ENCODE measurements at places on chromosomes 12 and 14.

GRCh38 chr12:10873378-10873777 lies 10.7 kb downstream of the PRH1 start:
- no peak for DNase-seq

DNA sequence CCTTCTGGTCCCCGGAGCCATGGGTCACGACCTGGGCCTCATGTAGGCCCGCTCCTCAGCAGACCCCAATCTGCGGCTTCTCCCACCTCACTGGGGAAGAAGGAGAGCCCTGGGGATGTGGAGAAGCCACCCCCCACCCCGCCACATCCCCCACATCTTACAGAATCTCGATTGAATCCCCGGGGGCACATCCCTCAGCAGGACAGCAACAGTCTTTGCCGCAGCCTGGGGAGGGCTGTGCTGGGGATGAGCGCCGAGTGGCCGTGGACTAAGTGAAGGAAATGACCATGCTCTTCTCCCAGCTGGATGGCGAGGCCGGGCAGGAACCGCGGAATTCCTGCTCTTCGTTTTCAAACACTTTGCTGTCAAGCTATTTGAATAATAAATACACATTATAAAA lies 169.0 kb upstream of the RTL1 start:
- DNase-seq: no peak

- DNase-seq: no peak
These were observed 19.4 kb downstream of the ATP6V0A2 start for GRCh38 chr12:123731596-123731995.

DNA sequence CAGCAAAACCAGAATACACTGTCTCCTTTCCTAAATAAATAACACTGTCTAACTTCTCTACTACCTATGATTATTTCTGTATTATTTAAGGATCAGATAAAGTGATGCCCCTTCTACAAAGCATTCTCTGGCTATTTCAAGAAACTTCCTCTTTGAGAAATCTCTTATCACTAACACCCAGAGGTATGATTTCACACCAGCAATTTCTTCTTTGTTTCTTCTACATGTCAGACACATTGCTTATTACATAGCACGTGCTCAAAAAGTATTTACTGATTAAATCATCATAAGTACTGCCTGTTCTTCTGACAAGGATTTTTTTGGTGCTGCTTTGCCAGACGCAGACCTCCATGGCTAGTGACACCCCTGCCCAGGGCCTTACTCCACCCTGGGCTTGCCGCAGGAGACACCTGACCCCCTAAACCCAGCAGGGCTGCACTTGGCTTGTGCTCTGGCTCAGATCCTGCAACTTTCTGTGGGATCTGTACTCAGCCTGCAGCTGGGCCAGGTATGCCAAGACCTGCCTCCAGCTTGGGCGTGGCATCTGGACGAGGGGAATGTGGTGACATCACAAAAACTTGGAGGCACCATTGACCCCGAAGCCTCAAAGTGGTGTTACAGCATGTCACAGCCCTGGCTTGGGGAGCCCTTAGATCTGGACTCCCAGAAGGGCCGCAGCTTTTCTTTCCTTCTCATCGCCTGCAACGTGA lies 15.4 kb upstream of the HIGD1C start:
- no peak for DNase-seq

DNA sequence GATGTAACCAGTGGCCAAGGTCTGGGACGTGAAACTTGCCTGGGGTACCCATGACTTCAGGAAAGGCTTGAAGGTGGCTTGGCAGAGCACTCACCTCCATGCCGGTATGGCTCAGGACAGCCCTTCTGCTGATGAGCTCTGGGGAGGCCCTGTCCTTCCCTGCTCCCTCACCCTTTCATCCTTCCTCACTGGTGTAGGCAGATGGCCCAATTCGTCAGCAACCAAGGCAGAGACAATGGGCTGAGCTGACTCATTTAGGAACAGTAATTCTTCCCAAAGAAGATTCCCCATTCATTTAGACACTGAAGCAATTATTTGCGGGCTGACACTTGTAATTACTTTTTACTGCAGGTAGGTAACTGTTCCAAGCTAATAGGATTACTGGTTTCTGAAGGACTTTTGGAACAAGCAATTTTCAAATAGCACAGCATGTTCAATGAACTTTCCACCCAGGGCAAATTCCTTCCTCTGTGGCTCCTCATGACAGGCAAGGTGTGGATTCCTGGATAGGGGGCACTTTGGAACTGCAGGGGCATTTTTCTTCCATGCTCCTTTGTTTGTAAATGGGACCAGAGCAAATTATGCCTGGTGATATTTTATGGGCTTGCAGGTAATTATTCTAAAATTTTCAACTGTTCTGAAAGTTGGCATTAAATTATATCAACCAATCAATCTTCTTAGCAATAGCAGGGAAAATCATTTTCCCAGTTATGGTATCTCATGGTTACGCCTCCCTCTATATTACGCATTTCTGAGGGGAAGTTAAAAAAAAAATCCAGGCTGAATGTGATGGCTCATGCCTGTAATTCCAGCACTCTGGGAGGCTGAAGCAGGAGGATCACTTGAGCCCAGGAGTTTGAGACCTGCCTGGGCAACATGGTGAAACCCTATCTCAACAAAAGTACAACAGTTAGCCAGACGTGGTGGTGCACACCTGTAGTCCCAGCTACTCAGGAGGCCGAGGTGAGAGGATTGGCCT lies 24.1 kb upstream of the NRDE2 start:
- no peak for DNase-seq

DNA sequence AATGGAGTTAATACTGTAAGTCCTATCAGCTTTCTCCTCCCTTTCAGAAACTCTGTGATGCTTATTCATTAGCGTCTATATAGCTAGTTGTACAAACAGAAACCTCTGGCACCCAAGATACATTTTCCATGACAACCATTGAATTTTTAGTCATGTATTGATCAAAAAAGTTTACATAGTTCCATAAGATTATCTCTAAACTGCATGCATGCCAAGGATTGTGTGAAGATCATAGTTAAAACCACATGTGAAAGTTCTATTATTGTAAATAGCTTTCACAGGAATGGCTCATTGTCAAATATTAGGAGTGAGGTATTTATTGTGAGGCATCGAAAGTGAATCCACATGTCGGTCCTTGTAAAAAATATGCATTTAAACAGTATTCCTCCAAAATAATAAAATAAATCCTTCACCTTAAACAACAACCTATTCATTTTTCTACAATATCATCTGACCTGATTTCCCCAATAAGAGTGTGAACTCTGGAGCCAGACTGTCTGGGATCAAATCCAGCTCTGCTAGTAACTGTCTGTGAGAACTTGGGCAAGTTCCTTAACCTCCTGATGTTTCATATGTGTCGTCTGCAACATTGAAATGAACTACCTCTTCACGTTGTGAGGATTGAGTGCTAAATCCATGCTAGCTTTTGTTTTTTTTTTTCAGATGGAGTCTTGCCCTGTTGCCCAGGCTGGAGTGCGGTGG lies 10.6 kb upstream of the CDKL1 start:
- no peak for DNase-seq

GRCh38 chr14:64476438-64476837 lies 11.1 kb downstream of the AKAP5 start:
- DNase-seq: no peak

GRCh38 chr12:8036346-8036745 lies 3.8 kb downstream of the FOXJ2 start:
- no peak for DNase-seq

GRCh38 chr12:112850383-112850782 lies 56.4 kb upstream of the OAS1 start:
- no peak for DNase-seq

GRCh38 chr12:88556213-88556774 lies 24.0 kb downstream of the KITLG start:
- no peak for DNase-seq

DNA sequence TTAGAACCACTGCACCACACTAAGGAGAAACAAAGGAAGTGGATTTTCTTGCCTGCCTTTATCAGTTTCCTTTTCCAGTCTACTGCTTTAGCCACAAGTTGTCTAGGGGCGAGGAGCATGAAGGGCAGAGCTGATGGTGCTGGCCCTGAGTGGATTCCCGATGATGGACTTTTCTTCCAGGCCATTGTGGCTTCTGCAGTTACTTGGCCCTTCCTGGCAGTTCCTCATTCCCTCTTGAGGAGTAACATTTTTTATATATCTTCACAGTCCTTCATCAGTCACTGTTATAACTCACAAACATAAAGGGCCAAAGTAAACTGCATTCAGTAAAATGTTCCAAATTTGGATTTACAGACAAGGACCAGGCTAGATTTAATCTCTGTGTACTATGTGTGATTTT lies 61.2 kb upstream of the SRSF5 start:
- no peak for DNase-seq

GRCh38 chr14:104973135-104973384 lies 5.1 kb downstream of the AHNAK2 start:
- DNase-seq: no peak

- DNase-seq: no peak
These were observed 202.2 kb upstream of the PRKD1 start for GRCh38 chr14:30129807-30130206.

- DNase-seq: no peak
These were observed 14.6 kb downstream of the SIVA1 start for GRCh38 chr14:104767634-104767918.

DNA sequence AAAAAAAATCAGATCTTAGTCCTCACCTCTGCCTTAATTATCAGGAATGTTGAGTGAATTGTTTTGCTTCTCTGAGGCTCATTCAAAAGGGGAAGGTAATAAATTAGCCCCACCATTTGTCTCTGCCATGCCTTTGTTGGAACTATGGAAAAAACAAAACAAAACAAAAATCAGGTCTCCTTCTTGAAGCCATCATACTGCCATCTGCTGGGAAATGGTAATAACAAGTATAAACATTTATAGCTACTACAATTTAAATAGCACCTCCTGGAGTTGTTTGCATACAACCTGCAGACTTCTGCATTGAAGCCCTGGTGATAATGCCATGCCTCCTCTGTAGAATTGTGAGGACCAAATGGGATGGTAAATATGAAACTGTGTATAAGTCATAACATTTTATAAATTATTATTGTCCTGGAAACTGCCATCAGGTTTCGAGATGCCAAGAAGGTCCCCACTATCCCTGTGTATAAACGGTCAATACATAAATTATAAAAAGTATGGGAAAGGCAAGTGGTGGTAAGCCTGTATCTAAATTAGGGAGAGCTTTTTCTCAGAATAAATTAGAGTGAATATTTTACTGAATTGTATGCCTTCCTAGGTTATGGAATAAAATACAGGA lies 87.2 kb upstream of the FGD4 start:
- peak; percentile 26 for DNase-seq

DNA sequence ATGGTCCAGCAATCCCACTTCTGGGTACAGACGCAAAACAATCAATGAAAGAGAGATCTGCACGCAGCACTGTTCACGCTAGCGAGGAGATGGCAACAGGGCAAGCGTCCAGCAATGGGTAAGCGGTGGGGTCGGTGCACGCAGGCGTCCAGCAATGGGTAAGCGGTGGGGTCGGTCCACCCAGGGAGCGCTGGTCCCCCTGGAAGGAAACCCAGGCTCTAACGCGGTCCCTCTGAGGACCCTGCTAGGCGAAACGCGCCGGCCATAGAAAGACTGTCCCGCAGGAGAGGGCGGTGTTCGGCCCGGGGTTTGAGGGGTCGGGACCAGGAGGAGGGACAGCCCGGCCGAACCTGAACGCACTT lies 618 bp upstream of the PGAM5 start:
- DNase-seq: no peak

DNA sequence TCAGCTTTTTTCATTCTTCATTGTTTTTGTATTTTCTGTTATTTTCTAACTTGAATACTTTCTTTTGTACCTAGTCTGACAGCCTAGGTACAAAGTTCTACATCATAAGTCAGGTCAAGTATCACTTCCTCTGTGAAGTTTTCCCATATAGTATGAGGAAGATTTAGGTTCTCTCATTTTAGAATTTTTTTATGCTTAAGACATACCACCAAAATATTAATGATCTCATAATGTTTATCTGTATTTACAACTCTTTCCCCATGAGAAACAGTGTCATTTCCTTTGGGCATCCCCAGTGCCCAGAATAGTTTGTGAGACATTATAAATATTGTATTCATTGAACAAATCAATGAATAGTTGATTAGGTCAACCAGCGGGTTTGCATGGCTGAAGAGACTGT lies 3.1 kb upstream of the ATF7IP start:
- no peak for DNase-seq

GRCh38 chr12:116358893-116359761 lies 81.6 kb upstream of the MED13L start:
- DNase-seq: peak; percentile 80

- no peak for DNase-seq
These were observed 398.0 kb upstream of the GARIN6 start for GRCh38 chr12:99249543-99249942.

- no peak for DNase-seq
These were observed 17.3 kb downstream of the TTC8 start for GRCh38 chr14:88841741-88842140.

- DNase-seq: no peak
These were observed 38.7 kb downstream of the LGR5 start for GRCh38 chr12:71478270-71478669.

GRCh38 chr12:94707892-94708291 lies 57.5 kb upstream of the TMCC3 start:
- DNase-seq: no peak

- peak; percentile 10 for DNase-seq
These were observed 11.3 kb downstream of the BDKRB1 start for GRCh38 chr14:96267336-96267735.

DNA sequence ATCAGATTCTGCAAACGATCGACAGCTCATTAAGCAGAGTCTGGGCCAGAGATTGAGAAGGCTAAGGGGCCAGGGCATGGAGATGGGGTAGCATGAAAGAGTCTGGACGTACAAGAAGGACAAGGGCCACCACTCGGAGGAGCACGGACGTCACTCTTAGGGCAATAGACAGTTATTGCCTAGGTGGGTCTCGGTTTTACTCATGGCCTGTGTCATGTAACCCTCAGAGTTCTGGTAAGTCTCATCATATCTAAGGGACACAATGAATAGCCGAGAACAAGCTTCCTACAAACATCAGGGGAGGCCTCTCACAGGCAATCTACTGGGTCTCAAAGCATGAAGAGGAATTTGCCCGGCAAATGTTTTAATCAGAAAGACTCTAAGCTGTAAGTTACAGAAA lies 30.4 kb upstream of the ITPK1 start:
- DNase-seq: no peak

DNA sequence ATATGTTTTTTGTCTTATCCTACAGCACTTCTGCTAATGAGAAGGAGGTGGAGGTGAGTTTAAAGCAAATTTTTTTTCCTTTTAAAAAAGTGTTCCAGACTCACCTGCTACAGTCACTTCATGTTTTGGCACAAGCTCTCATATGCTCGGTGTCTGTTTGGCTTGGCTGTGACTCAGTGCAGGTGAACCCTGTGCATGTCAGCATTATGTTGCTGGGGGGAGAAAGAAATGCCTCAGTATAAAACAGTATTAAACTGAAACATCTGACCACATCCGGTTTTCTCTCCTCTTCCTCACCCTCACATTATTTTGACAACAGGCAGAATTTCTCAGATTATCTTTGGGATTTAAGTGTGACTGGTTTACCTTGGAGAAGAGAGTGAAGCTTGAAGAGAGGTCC lies 105.2 kb downstream of the DNAI7 start:
- DNase-seq: no peak

- DNase-seq: peak; percentile 31
These were observed at the start of gene CCDC85C for GRCh38 chr14:99603471-99604277. Gene CCDC85C, minus strand, starts transcription at chr14:99604207. Its CDS starts 248 bp downstream, at chr14:99603959.
